ENCODE measurements at places on chromosomes 4 and X.

GRCh38 chrX:134737061-134737460, 78.8 kb upstream of the PLAC1 start:
- no peak for DNase-seq

DNA sequence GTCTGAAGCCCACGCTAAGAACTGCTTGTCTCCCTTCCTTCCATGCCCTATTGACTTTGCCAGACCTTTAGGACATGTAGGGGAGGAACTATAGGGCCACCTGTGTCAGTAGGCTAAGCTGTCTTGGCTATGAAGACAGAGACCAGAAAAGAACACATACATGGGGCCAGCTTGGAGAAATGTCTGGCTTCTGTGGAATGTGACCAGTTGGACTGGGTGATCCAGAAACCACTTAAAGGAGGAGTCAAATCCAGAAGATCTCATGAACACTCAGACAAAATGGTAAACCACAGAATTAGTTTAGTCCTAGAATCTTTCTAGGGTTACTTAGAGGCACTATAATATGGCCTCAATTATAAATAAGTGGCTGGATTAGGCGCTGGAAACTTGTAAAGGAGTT, 42.0 kb downstream of the PHKA2 start:
- DNase-seq, result no peak

DNA sequence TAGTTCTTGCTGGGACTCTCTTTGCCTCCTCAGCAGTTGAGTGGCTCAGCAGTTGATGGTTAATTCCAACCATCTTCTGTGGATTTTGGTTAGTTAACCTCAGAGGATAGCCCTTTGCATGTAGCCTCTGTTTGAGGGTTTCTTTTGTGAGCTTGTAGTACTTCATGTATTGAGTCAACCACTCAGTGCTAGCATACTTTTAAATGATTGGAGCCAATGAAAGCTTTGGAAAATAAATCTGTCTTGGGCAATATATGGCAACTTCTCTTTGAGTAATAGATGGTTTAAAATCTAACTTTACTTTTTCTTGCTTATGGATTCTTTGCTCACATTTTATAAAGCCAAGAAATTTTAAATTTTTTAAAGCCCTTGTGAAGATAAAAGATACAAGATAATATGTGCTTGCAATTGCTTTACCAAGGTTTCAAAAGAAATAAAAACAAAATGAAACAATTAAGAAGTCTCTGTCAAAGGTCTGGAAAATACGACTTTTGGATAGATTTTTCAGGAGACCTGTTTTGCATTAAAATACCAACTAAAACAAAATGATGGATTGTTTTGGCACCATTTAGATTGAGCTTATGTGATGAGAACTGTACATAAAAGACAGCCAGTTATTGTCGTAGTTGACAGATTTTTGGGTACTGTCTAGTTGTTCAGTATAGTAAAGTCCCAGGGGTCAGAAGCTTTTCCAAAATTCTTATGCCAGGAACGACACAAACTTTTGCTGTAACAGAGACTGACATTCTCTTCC, 181.9 kb downstream of the SPRY1 start:
- no peak for DNase-seq

DNA sequence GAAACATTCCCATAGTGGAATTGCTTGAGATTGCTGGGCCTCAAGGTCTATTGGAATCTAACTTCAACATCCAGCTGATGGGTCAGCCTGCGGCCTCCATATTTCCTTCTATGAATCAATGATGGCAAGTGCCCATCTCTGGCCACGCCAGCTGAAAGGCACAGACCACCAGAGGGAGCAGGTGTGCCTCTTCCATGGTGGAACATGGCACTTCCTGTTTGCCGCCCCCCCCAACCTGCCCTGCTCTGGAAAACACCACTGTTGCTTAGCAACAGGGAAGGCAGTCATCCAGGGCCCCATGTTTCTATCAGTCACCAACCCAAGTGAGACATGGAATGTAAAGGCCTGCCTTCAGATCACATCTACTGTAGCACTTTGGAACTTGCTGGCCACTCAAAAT, 11.6 kb downstream of the PAGE4 start:
- peak; percentile 55 for DNase-seq

DNA sequence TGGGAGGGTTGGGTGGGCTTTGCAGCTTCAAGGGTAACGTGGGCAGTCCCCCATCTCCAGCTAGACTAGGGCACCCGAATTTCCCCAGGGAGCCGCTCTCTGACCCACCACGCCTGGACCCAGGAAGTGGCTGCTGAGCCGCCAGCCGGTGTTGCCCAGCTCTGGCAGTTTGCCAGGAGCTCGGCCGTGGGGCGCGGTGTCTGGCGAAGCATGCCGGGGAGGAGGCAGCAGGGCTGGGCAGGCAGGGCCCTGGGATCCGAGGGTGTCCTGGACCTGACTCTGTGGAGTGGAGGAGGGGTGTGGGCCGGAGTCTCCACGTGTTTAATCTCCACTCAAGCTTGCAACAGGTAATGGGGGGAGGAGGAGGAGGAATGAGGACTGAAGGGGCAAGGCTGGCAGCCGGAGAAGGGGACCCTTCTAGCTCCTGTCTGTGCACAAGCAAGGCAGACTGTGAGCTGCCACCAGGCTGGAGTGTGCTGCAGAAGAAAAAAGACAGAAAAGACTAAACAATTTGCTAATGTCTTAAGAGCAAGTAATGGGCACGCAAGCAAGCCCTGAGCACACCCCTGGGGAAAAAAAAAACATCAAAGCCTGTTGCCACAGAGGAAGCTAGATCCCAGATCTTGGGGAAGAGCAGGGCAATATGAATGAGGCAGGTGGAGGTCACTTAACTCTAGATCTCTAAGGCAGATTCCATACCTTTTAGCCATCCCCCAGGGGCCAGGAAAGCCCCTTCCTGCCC, 2.4 kb downstream of the LONRF3 start:
- DNase-seq, result peak; percentile 44

- no peak for DNase-seq
These were observed 73.0 kb upstream of the NR3C2 start for GRCh38 chr4:148515248-148515647.

DNA sequence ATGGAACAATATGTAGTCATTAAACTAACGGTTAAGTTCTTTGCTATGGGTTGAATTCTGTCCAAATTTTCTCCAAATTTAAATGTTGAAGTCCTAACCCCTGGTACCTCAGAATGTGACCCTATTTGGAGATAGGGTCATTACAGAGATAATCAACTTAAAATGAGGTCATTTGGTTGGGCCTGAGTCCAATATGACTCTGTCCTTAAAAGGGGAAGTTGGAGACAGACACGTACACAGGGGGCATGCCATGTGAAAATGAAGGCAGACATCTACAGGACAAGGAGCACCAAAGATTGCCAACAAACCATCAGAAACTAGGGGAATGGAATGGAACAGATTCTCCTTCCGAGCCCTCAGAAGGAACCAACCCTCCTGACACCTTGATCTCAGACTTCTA, 492.0 kb upstream of the FTHL17 start:
- no peak for DNase-seq

GRCh38 chr4:124427095-124427767, 285.3 kb downstream of the ANKRD50 start:
- no peak for DNase-seq

DNA sequence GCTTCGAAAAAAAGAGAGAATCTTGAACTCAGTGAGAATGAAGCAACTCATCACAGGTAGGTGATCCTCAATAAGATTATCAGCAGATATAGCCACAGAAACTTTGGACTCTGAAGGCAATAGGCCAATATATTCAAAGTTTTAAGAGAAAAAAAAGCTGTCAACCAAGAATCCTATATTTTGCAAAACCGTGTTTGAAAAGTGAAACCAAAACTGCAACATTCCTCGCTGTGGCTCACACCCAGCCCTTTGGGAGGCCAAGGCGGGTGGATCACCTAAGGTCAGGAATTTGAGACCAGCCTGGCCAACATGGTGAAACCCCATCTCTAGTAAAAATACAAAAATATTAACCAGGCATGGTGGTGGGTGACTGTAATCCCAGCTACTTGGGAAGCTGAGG, 22.8 kb downstream of the MAD2L1 start:
- no peak for DNase-seq

DNA sequence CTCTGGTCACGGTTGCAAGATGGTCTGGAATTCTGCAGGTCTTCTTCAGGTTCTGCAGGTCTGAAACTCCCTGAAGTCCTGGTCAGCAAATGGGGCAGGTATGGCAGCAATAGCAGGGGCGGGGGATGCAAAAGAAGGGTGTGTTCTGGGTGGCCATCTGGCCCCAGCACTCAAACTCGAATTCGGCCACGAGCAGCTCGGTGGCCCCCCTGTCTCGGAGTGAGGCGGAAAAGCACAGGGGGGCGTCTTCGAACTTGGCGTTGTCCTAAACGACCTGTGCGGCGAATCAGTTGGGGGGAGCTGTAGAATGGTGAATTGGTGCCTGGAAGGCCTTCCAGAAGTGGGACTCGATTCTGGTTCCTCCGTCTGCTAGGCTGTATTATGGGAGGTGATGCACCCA, 2.1 kb downstream of the RTL5 start:
- no peak for DNase-seq

DNA sequence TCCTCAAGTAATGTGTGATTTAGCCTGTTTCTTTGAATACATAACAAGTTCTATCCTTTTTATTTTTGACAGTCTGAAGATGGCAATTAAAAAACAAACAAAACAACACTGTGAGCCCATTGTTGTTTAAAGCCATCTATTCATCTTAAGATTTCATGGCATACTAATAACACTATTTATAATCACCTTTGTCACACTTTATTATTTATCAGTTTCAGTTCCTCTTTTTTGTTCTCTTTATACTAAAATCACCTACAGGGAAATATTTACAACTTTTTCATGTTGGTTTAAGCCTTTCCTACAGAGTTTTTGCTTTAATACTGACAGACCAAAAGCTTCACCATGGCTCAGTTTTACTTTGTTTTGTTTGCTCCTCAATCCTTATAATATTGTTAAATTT, 247.4 kb upstream of the CTSO start:
- DNase-seq, result no peak

GRCh38 chr4:139196462-139196861, 19.4 kb upstream of the ELF2 start:
- no peak for DNase-seq

GRCh38 chr4:23970201-23970850, 80.5 kb upstream of the PPARGC1A start:
- DNase-seq, result no peak

GRCh38 chr4:109041463-109042360, 260.7 kb downstream of the COL25A1 start:
- no peak for DNase-seq

DNA sequence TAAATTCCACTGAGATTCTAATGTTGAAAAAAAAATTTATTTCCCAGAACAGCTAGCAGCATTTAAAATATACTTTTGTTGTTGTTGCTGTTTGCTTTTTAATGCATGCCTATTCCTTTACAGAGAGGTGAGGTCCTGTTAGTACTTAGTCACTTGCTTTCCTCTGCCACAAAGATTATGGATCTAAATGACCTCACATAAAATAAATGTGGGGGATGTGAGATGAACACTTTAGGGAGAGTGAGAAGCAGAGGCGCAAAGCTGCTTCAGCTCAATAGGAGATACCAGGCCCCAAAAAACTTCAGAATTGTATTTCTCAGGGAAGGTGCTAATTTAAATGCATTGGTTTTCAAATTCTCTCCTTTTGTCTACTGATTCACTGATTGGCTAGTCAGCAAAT, 4.0 kb downstream of the LDB2 start:
- DNase-seq, result no peak

GRCh38 chr4:184448821-184449220, 25.5 kb downstream of the IRF2 start:
- DNase-seq, result no peak

GRCh38 chr4:94577136-94577535, 125.4 kb downstream of the PDLIM5 start:
- DNase-seq, result peak; percentile 30

- DNase-seq, result no peak
These were observed 1.0 kb upstream of the SUV39H1 start for GRCh38 chrX:48695534-48695896.

GRCh38 chr4:88195328-88196012, 37.0 kb upstream of the ABCG2 start:
- no peak for DNase-seq

- DNase-seq, result peak; percentile 8
These were observed 260.8 kb upstream of the TENM3 start for GRCh38 chr4:181982437-181982836.

DNA sequence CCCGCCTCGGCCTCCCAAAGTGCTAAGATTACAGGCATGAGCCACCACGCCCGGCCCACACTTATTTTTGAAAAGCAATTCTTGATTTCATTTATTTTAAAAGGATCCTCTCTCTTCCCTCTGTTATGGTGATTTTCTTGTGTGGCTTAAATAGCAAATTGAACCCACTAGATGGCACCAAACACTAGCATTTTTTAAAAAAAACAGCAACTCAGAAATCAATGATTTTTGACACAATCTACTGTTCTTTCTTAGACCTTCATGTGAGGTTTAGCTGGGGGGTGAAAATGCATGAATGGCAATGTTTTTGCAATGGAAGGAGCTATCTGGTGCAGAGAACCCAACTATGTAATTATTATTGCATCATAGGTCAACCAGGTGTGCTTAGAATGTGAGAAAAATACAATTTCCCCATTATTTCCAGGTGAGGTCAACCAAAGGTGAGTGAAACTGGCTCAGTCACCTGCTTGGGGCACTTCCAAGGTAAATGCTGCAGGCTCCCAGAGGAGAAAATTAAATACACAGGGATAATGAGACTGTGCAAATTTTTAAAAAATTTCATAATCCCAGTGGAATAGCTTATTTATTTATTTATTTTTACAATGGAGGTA, 226.7 kb upstream of the PRKX start:
- DNase-seq, result peak; percentile 34

DNA sequence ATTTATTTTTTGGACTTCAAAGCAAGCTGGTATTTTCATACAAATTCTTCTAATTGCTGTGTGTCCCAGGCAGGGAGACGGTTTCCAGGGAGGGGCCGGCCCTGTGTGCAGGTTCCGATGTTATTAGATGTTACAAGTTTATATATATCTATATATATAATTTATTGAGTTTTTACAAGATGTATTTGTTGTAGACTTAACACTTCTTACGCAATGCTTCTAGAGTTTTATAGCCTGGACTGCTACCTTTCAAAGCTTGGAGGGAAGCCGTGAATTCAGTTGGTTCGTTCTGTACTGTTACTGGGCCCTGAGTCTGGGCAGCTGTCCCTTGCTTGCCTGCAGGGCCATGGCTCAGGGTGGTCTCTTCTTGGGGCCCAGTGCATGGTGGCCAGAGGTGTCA, 15.3 kb downstream of the FGFR3 start:
- DNase-seq, result no peak

- no peak for DNase-seq
These were observed 5.4 kb upstream of the HTRA3 start for GRCh38 chr4:8264106-8264505.

DNA sequence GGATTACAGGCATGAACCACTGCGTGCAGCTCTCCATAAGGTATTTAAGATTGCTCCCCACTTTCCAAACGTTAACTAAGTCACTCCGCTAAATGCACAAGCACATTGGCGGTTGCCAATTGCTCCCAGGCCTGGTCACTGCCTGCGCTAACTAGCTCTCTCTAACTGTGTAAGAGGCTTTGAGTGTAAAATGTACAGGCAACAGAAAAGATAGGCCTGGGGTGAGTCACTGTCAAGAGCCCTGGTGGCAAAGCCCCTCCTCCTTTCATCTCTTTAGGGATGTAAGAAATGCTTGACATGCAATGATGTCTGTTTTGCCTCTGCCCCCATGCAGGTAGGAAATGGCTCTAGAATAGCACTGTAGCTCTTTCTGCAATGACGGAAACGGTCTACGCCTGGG, 329.7 kb upstream of the GATB start:
- no peak for DNase-seq

Data from NCI-H774 (cell line).